ENCODE measurements at places on chromosomes 12 and 14.

GRCh38 chr14:101039755-101040138 is 136.2 kb upstream of the RTL1 start:
- no peak for DNase-seq

DNA sequence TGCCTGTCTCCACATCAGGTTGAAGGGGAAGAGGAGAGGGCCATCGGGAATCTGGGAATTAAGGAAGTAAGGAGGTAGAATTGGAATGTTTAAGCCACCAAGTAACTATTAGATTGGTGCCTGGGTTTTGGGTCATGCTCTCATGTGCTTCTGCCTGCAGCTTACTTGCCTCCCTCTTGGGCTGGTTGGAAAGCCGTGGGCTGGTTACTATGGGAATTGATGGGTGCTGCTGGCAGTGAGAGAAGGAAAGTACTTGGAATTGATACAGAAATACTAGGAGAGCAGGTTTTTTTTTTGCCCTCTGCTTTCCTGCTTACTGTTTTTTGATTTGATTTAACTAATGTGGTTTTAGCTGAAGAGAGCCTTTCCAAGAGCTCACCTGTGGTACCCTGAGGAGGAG is 493.5 kb upstream of the RGS6 start:
- peak; percentile 62 for DNase-seq

GRCh38 chr14:76123426-76124225 is 28.1 kb upstream of the GPATCH2L start:
- no peak for DNase-seq

DNA sequence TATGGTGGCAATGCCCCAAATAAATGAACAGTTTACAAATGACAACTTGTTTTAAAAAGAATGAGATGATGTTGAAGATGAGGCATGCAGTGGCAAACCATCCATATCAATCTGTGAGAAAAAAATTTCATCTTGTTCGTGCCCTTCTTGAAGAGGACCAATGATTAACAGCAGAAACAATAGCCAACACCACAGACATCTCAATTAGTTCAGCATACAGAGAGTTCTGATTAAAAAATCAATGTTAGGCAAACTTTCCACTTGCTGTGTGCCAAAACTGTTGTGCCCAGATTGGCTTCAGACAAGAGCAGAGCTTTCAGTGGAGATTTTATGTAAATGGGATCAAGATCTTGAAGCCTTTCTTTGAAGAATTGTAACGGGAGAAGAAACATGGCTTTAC is 329.9 kb downstream of the BMP4 start:
- DNase-seq, result no peak
